Immature natural killer cell (primary cell): ENCODE measurements at places on chromosomes 7 and 10. TPM values are rescaled to one million over a fixed set of nuclear protein-coding genes. Genes with fewer than 3 reads are reported as not detected.
A peak's percentile ranks its signal among the peaks of the same experiment; 100 is the strongest.

DNA sequence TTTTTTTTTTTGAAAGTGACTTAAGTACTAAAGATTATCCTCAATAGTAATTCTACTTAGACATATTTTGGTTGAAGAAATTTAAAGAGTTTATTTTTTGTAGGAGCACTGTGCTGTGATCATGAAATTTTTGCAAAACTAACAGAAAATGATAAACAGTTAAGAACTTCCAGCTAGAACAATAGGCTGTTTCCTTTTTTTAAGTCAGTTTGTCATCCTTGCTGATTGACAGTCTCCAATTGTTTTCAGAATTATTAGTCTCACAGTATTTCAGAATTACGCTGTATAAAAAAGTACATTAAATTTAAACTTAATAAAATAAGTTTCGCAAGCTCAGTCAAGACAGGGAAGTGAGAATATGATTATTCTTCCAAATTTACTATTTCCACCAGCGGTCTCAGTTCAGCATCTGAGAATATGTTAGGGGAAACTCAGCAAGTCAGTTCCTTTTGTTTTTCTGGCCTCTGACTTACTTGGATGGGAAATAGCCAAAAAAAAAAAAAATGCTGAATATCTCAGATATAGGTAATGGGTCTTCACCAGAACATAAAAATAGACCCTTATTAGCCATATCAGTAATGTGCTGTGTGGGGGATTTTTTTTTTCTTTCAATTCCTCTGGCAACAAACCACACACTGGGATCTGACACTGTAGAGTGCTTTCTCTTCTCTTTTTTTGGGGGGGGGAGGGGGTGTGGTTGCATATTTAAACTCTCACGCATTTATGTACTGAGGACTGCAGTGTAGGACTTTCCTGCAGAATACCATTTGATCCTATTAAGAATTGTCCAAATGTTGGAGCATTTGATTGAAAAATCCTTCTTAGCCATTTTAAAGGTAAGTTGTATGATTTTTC, at the start of gene CD36:
CD36 (plus strand) TSS at position 732 of the 855 bp plus-strand sequence. CDS start 8,099 bp downstream, outside the sequence.
- no peaks in the 10 kb centered on the region for H3K4me1 ChIP-seq
- H3K27me3 ChIP-seq: no peaks in the 10 kb centered on the region
- no peak within 1 kb of the TSS for H3K4me3 ChIP-seq

Gene BMS1
- polyA plus RNA-seq: 11.7 TPM

GRCh38 chr7:159038066-159038465, 106.6 kb downstream of the VIPR2 start:
- H3K27ac ChIP-seq: no peak overlapping the region
- H3K4me3 ChIP-seq: no peak overlapping the region
- peaks cover 2% of the 10 kb centered on the region for H3K27me3 ChIP-seq
- peaks cover 3% of the 10 kb centered on the region for H3K4me1 ChIP-seq
- DNase-seq: no peak

DNA sequence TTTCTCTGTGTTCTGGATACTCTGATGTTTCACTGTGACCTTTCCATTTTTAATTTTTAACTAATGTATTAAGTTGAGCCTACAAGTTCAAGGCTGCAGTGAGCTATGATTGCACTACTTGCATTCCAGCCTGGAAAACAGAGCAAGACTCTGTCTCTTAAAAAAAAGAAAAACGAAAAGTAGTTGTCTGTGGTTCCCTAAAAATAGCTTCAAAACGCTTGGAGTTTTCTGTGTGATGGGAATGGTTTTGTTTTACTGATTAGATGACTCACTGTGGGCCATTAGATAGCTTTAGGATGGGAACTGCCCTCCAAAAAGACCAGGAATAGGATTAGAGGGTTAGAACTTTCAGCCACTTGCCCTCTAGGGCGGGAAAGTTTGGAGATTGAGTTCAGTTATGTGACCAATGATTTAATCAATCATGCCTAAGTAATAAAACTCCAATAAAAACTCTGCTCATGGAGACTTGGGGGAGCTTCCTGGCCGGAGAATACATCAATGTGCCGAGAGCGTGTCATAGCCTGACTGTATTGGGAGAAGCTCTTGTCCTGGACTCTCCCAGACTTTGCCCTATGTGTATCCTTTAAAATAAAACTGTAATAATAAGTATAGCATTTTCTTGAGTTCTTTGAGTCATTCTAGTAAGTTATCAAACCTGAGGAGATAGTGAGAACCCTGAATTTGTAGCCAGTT, 147.1 kb downstream of the LYZL1 start:
- H3K27me3 ChIP-seq: peaks cover 7% of the 10 kb centered on the region
- DNase-seq: no peak
- H3K4me3 ChIP-seq: no peak overlapping the region
- no peak overlapping the region for H3K27ac ChIP-seq

- H3K27ac ChIP-seq: no peak overlapping the region
- H3K36me3 ChIP-seq: no peaks in the 10 kb centered on the region
These were observed 19.0 kb downstream of the HYAL4 start for GRCh38 chr7:123864012-123864411.

GRCh38 chr7:155972247-155972646, 160.0 kb upstream of the SHH start:
- no peak for DNase-seq
- H3K27ac ChIP-seq: no peak overlapping the region
- peaks cover 6% of the 10 kb centered on the region for H3K27me3 ChIP-seq

Gene IRF5
- 31.7 TPM for polyA plus RNA-seq

Gene C10orf95
- polyA plus RNA-seq: 0.67 TPM

DNA sequence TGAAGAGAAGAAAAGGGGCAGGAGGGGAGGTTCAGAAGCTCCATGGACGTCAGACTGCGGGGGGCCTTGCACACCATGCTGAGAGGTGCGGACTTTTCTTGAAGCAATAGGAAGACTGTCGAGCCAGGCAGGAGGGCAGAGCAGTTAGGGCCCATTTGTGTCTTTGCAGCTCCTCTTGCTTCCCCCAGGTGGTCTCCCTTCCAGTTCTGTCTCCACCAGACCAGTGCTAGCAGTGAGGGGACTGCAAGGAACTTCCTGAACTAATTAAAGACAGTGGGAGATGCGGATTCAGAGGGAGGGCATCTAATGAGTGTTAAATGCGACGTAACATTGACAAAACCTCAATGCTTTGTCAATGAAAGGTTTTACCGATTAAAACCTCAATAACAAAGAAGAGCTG, 225.4 kb downstream of the USP6NL start:
- no peak overlapping the region for H3K27ac ChIP-seq
- H3K27me3 ChIP-seq: peaks cover 4% of the 10 kb centered on the region
- H3K36me3 ChIP-seq: no peaks in the 10 kb centered on the region
- H3K4me3 ChIP-seq: no peak overlapping the region
- H3K4me1 ChIP-seq: no peaks in the 10 kb centered on the region
- DNase-seq: no peak

DNA sequence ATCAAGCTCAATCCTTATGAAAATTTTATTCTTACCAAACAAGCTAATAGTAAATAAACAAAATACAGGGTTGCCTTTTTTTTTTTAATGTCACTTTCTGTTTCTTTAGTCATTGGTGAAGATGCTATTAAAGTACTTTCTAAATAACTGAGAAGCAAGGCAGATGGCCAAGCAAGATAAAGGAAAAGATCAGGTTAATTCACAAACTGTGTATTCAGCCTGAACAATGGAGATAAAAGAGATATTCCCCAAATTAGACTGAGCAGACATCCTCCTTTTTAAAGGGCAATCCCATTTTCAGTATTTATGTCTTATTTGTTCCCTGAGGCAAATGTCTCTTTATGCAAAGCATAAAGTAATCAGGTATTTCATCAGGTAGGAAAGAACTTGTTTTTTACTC, 23.1 kb upstream of the XRCC2 start:
- no peaks in the 10 kb centered on the region for H3K4me1 ChIP-seq
- H3K27ac ChIP-seq: no peak overlapping the region
- DNase-seq: no peak
- no peaks in the 10 kb centered on the region for H3K36me3 ChIP-seq

Gene PIP
- polyA plus RNA-seq: not detected

- H3K27me3 ChIP-seq: no peaks in the 10 kb centered on the region
- no peak overlapping the region for H3K4me3 ChIP-seq
- peaks cover 15% of the 10 kb centered on the region for H3K36me3 ChIP-seq
- no peak for DNase-seq
- H3K4me1 ChIP-seq: peaks cover 19% of the 10 kb centered on the region
These were observed 44.0 kb downstream of the CREB3L2 start for GRCh38 chr7:137957887-137958286.

DNA sequence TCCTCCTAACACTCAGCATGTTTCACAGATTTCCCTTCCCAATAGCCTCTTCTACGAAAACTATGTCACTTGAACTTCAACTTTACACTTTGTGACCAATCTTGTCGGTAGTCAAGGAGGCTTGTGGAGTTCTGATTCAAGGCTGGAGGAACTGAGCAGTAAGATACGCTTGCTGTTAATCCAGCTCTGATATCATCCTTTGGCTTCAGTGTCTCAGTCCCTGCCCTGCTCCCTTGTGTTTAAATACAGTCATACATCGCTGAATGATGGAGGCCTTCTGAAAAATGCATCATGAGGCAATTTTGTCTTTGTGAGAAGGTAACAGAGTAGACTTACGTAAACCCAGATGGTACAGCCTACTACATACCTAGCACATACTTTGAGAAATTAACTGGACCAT, 173.6 kb downstream of the RNF133 start:
- no peaks in the 10 kb centered on the region for H3K36me3 ChIP-seq
- no peak overlapping the region for H3K27ac ChIP-seq
- no peaks in the 10 kb centered on the region for H3K4me1 ChIP-seq
- H3K4me3 ChIP-seq: no peak overlapping the region
- DNase-seq: no peak
- no peaks in the 10 kb centered on the region for H3K27me3 ChIP-seq

GRCh38 chr7:85025312-85025756, 161.5 kb downstream of the SEMA3D start:
- H3K36me3 ChIP-seq: no peaks in the 10 kb centered on the region
- no peaks in the 10 kb centered on the region for H3K27me3 ChIP-seq
- no peak overlapping the region for H3K4me3 ChIP-seq
- no peaks in the 10 kb centered on the region for H3K4me1 ChIP-seq

- no peaks in the 10 kb centered on the region for H3K4me1 ChIP-seq
- no peak for DNase-seq
- H3K4me3 ChIP-seq: no peak overlapping the region
These were observed 676.8 kb downstream of the DNAJB9 start for GRCh38 chr7:109246330-109247077.

- DNase-seq: no peak
- no peaks in the 10 kb centered on the region for H3K4me1 ChIP-seq
- H3K27me3 ChIP-seq: no peaks in the 10 kb centered on the region
- no peak overlapping the region for H3K4me3 ChIP-seq
- H3K27ac ChIP-seq: no peak overlapping the region
- no peaks in the 10 kb centered on the region for H3K36me3 ChIP-seq
These were observed 502.8 kb downstream of the TCERG1L start for GRCh38 chr10:130808686-130809085.

GRCh38 chr10:69237528-69238159, 17.5 kb downstream of the HKDC1 start:
- H3K36me3 ChIP-seq: no peaks in the 10 kb centered on the region
- peaks cover 1% of the 10 kb centered on the region for H3K4me1 ChIP-seq
- peak overlapping the region; percentile 64 for H3K27ac ChIP-seq

- H3K4me3 ChIP-seq: no peak overlapping the region
- H3K27ac ChIP-seq: no peak overlapping the region
- H3K36me3 ChIP-seq: peaks cover 4% of the 10 kb centered on the region
- peaks cover 2% of the 10 kb centered on the region for H3K27me3 ChIP-seq
These were observed 4.9 kb upstream of the OPTN start for GRCh38 chr10:13095094-13095493.

GRCh38 chr7:70856901-70857630, 274.9 kb upstream of the GALNT17 start:
- H3K27me3 ChIP-seq: no peaks in the 10 kb centered on the region
- H3K36me3 ChIP-seq: no peaks in the 10 kb centered on the region
- no peak overlapping the region for H3K27ac ChIP-seq
- DNase-seq: peak; percentile 10

GRCh38 chr7:54877683-54878082, 118.7 kb upstream of the SEC61G start:
- H3K27me3 ChIP-seq: peaks cover 3% of the 10 kb centered on the region
- no peak for DNase-seq
- no peaks in the 10 kb centered on the region for H3K36me3 ChIP-seq
- no peak overlapping the region for H3K4me3 ChIP-seq
- no peak overlapping the region for H3K27ac ChIP-seq
- no peaks in the 10 kb centered on the region for H3K4me1 ChIP-seq

DNA sequence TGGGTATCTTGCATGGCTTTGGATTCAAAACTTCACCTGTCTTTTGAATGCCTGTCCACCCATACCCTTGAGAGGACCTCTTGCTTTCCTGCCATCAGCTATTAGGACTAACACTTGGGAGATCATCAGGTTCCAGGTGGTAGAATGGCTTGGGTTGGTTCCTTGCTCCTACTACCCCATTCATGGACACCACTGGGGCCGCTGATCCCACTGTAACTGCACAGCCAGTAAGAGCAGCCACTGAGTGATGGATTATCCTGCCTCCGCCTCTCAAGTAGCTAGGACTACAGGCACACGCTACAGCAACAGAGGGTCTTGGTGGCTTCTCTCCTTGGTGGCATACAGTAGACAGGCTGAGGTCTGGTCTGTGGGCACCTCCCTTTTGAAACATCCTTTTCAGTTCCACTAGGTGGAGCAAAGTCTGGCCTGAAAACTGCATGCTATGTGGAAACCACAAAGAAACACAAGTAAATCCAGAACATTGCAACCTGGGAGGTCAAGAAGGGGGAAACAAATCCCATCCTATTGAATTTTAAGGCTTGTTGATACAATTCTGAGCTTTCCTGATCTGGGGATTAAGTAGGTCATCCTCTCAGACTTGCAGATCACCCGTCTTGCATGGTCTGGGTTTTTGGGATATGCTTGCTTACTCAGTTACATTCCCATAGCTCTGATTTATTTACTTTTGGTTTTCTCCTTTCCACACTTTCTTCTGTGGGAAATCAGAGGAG, 9.4 kb downstream of the WBP1L start:
- H3K36me3 ChIP-seq: no peaks in the 10 kb centered on the region
- no peaks in the 10 kb centered on the region for H3K27me3 ChIP-seq
- peak overlapping the region; percentile 43 for H3K27ac ChIP-seq
- peaks cover 67% of the 10 kb centered on the region for H3K4me1 ChIP-seq
- H3K4me3 ChIP-seq: no peak overlapping the region
- DNase-seq: no peak

Gene FFAR4
- polyA plus RNA-seq: not detected

- H3K36me3 ChIP-seq: no peaks in the 10 kb centered on the region
- DNase-seq: no peak
- H3K27ac ChIP-seq: peak overlapping the region; percentile 69
- peaks cover 26% of the 10 kb centered on the region for H3K4me1 ChIP-seq
These were observed 82.6 kb downstream of the PTPRE start for GRCh38 chr10:127989481-127990012.

- DNase-seq: no peak
- peak overlapping the region; percentile 61 for H3K4me3 ChIP-seq
- H3K27ac ChIP-seq: peak overlapping the region; percentile 95
- H3K27me3 ChIP-seq: peaks cover 12% of the 10 kb centered on the region
- peaks cover 11% of the 10 kb centered on the region for H3K36me3 ChIP-seq
These were observed 47.2 kb downstream of the APBB1IP start for GRCh38 chr10:26485150-26485941.

- no peaks in the 10 kb centered on the region for H3K36me3 ChIP-seq
- H3K4me1 ChIP-seq: no peaks in the 10 kb centered on the region
- no peak overlapping the region for H3K27ac ChIP-seq
- no peak overlapping the region for H3K4me3 ChIP-seq
These were observed 79.1 kb downstream of the NAMPT start for GRCh38 chr7:106205621-106206222.
